CD4-positive, CD25-positive, alpha-beta regulatory T cell (primary cell): ENCODE measurements at places on chromosomes 12 and 14. TPM values are rescaled to one million over a fixed set of nuclear protein-coding genes. Genes with fewer than 3 reads are reported as not detected.

Gene GPRC5A
- not detected for polyA plus RNA-seq

DNA sequence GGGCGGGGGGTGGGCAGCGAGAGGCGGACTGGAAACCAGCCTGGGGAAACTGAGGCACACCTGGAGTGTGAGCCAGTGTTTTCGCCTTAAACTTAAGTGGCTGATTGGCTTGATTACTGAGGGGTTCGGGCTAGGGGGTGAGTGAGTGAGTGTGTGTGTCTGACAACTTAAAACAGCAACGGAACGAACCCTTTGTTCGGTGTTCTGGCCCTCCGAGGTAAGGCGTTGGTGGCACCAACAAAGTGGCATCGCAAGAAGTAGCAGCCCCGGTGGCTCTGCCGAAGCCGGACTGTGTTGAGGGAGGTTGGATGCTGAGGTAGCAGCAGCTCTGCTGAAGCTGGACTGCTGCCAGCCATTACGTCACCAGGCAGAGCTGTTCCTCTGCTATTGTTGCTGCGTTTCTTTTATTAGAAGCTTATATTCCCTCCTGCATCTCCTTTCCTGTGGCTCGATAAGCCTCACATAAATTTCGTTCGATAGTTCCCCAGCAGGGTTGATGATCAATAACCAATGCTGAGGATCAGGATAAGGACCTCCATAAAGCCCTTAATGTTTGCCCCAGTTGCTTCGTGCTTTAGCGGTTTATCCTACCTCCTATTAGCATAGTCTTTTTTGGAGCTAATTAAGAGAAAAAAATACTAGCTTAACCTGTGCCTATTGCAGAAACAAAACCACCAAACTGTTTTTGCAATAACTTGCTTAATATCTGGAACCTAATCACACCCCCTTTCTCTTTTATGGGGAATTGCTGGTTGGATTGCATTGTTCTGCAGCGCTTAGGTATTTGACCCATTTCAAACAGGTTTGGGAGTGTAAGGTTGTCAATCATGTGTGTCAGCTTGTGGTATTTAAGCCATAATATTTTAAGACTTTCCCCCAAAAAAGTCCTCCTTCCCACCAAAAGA is 1.3 kb downstream of the GPR137C start:
- DNase-seq = peak; percentile 76

Gene CYP27B1
- not detected for polyA plus RNA-seq

- DNase-seq = no peak
Observed at GRCh38 chr12:4587108-4587507, 25.1 kb downstream of the DYRK4 start.

DNA sequence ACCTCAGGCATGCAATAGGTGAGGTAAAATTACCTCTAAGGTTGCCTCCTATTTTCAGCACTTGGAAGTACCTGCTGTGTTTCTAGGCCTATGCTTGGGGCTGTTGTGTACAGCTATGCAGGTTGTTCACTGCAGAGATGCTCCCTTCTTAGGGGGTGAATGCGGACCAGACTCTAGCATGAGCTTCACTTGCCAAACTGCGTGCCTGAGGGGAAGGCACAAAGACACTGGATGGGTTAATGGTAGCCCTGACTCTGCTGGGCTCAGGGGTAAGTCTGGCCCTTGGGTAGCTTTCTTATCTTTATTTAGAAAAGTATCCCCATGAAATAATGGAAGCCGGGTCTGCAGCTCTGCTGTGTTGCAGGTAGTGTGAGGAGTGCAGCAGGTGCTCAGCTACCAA is 35.7 kb downstream of the B4GALNT3 start:
- no peak for DNase-seq

Gene OR10A7
- polyA plus RNA-seq = not detected
